M059J (cell line): ENCODE measurements at places on chromosomes 6 and 20. TPM values are rescaled to one million over a fixed set of nuclear protein-coding genes. Genes with fewer than 3 reads are reported as not detected.

DNA sequence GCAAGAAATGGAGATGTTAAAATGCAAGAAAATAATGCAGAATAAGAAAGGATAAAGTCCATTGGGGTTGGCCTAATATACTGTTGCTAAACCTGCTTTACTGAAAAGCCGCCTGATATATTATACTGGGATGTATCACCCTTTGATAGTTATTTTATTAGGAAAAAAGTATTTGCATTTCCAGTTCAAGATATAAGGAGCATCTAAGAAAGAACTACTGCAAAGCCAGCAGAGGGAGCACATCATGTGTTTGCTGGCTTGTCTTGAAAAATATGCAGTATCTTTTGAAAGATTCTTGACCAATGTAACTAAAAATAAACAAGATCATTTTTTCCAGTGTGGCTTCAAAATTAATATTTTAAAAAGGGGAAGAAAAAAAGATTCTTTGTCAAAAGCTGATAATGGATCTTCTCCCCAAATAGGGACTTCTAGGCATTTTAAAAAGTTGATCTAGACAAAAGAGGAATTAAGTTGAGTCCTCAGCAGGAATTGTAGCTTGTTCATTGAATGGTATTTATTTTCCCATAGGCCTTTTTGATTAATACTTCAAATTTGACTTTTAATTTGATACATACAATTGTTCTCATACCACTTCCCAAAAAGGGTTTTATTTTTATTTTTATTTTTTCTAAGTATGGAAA lies 214.9 kb downstream of the ZFAND3 start:
- peak; percentile 46 for DNase-seq

DNA sequence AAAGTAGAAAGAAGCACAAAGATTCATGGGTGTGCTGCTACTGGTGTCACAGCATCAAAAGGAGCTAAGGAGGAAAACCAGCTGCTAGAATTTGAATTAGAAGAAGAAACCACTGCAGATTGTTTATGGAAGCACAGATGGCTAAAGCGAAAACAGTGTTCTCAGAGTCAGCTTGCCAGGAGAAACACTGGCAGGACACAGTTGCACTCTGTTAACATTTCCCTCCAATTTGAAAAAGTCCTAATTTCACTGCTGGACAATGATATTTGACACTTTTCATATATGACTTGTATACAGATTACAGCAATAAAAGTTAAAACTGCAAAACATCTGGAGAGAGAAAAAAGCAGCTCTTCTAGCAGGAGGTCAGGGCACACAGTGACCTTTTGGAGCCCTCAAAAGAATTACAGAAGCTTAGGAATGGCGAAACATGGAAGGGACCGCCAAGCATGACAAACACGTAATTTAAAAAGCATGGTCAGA lies 314.5 kb downstream of the COL12A1 start:
- DNase-seq, result no peak

- DNase-seq, result peak; percentile 69
Observed at GRCh38 chr6:149080511-149080910, 237.0 kb upstream of the TAB2 start.

DNA sequence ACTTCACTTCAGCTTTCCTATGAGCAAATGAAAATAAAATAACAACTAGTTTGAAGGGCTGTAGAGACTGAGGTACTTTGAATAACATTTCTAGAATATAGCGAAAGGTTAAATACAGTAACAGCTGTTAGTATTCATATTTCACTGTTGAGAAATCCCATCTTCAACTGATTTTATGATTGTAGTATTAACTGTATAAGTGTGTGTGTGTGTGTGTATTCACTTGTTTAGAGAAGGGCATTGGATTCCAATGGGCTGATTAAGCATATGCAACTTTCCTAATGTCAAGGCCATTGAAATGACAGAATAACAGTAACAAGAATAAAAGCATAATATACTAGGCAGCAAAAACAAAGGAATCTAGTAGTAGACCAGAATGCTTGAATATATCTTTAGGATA lies 957.5 kb upstream of the EPHA7 start:
- DNase-seq, result no peak

GRCh38 chr6:153790876-153791473 lies 248.1 kb upstream of the OPRM1 start:
- peak; percentile 54 for DNase-seq

The FAM50B gene
- total RNA-seq, result 1.0 and 1.2 TPM in 2 replicates
